ENCODE measurements at places on chromosomes 5 and 9. TPM values are rescaled to one million over a fixed set of nuclear protein-coding genes. Genes with fewer than 3 reads are reported as not detected.

DNA sequence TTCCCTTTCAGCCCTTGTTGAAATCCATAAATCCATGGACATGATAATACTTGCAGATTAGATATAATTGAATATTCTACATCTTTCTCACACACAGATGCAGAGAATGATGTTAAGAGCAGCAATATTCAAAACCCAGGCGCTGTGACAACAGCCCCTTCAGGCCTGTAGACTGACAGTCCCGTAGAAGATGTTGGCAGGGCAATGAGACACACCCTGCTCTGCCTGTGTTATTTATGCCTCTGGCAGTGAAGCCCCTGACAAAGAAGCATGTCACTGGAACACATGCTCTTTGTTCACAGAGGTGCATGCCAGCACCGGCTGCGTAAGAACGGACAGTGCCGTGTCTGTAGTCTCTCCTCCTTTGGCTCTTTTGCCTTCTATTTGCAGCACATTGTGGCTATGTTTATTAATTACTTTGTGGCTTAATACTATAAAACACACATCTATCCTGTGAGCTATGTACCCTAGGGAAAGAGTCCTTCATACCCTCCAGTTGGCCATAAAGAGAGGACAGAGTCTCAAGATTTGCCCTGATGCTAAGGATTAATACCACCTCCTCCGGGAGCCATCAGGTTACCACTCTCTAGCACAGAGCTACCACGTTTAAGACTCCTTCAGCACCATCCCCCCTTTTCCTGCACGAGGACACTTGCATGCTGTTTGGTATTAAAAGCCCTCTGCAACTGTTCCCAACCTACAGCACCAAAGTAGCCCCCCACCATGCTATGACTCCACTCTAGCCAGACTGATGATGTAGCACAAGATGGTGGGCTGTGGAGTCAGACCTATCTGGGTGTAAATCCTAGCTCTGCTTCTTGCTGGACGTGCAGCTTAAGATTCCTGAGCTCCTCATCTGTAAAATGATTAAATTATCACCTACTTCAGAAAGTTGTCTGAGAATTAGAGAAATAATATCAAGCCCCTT is 2.0 kb upstream of the ANP32B start:
- no peak for DNase-seq

DNA sequence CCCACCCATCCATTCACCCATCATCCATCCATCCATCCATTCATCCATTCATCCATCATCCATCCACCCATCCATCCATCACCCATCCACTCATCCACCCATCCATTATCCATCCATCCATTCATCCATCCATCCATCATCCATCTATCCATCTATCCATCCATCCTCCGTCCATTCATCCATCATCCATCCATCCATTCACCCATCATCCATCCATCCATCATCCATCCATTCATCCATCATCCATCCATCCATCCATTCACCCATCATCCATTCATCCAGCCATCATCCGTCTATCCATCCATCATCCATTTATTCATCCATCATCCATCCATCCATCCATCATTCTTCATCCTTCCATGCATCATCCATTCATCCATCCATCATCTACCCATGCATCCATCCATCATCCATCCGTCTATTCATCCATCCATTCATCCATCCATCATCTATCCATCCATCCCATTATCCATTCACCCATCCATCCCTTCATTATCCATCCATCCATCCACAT is 10.1 kb downstream of the ASS1 start:
- no peak for DNase-seq

- DNase-seq: no peak
Measured at GRCh38 chr5:99272576-99272975, 343.8 kb upstream of the CHD1 start.

- no peak for DNase-seq
Measured at GRCh38 chr5:73222173-73222572, 49.2 kb downstream of the TMEM174 start.

The SLC2A6 gene
- total RNA-seq: 5.1 TPM

DNA sequence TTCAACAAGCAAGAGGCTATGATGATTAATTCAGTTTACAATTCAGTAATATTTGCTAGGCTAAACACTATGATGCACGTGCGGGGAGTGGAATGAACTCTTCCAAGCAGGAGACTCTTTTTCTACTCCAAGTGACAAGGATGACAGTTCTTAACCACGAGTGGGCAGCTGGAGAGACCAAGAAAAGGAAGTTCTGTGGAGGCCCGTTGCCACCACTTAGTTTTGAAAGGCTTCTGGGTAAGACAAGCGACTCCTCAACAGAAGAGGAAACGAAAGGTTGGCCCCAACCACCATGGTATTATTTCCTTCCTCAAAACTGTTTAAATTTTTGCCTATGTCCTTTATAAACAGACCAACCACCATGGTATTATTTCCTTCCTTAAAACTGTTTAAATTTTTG is 2.8 kb downstream of the DCAF12 start:
- no peak for DNase-seq

The CARTPT gene
- not detected for total RNA-seq

The SLC6A18 gene
- total RNA-seq: not detected

The NRARP gene
- not detected for total RNA-seq

DNA sequence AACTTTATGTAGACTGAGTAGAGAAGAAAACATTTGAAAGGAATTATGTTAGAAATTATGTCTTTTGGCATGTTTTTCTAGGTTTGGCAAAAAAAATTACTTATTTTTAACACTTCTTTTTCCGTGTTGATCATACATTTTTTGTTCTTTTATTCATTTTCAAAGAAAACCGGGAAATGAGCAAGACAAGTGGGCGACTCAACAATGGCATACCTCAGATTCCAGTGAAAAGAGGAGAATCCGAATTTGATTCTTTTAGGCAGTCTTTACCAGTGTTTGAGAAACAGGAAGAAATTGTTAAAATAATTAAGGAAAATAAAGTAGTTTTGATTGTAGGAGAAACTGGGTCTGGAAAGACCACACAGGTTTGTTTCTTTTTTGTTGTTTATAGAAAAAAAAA is 12.9 kb downstream of the YTHDC2 start:
- DNase-seq: no peak

GRCh38 chr5:175579742-175580432 is 78.0 kb upstream of the HRH2 start:
- no peak for DNase-seq

- no peak for DNase-seq
Measured at GRCh38 chr5:43485406-43485805, 1.7 kb upstream of the TMEM267 start.

DNA sequence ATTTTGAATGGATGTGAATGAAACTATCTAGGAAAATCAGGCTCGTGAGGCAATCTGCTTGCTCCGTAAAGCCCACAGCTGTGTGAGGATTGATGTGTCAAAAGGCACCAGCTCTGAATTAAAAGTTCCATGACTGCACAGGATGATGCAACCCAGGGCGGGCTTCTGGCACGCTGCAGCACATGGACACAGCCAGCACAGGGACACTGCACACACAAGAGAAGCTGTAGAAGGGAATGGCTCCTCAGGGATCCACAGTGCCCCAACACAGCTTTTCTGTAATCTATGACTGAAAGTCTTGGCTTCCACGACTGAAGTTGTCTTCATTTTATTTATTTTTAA is 151.0 kb downstream of the GCNT1 start:
- DNase-seq: no peak

DNA sequence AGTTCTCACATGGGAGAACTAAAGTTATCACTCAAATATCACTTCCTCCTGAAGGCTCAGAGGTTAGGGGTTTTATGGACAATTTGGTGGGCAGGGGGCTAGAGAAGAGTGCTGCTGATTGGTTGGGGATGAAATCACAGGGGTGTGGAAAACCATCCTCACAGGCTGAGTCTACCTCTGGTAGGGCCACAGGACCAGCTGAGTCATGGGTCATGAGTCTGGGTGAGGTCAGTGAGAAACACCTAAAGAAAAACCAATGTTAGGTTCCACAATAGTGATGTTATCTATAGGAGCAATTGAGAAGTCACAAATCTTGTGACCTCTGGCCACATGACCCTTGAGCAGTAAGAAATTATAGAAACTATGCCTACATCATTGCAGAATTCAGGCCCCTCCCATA is 203.3 kb upstream of the TARS1 start:
- DNase-seq: no peak

DNA sequence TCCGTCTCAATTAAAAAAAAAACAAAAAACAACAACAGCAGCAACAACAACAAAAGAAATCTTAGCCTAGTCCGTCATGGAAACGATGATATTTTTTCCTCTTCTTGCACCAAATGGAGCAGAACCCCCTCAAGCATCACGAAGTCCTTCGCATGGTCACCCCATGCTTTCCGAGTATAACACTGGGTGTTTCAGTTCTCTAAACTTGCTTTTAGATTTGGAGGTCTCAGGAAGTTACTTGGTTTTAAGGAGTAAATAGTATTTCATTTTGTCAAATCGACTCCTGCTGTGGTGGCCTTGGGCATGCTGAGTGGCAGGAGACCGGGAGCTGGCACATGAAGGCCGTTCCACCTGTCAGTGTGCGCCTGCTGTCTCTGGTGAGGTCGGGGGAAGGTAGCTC is 118.5 kb upstream of the CACNA1B start:
- DNase-seq: no peak

- DNase-seq: peak; percentile 5
Measured at GRCh38 chr9:129558551-129559505, 62.1 kb downstream of the C9orf50 start.

The DMRT2 gene
- 0.77 TPM for total RNA-seq

DNA sequence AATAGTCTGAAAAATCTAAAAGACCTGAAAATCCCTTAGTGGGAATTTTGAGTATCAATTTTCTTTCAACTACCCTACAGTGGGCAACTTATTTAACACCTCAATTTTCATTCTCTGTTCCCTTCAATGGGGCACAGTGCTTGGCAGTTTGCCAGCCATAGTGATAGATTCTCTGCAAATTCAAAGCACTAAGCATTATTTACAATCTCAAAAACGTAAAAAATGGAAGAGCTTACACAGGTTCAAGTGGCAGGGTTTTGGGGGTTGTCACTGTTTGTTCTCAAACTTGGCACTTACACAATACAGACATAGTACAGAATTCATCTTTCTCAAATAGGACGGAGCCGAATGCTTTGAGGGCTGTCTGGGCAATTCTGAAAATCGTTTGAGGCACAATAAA is 515.0 kb downstream of the EFNA5 start:
- DNase-seq: no peak

DNA sequence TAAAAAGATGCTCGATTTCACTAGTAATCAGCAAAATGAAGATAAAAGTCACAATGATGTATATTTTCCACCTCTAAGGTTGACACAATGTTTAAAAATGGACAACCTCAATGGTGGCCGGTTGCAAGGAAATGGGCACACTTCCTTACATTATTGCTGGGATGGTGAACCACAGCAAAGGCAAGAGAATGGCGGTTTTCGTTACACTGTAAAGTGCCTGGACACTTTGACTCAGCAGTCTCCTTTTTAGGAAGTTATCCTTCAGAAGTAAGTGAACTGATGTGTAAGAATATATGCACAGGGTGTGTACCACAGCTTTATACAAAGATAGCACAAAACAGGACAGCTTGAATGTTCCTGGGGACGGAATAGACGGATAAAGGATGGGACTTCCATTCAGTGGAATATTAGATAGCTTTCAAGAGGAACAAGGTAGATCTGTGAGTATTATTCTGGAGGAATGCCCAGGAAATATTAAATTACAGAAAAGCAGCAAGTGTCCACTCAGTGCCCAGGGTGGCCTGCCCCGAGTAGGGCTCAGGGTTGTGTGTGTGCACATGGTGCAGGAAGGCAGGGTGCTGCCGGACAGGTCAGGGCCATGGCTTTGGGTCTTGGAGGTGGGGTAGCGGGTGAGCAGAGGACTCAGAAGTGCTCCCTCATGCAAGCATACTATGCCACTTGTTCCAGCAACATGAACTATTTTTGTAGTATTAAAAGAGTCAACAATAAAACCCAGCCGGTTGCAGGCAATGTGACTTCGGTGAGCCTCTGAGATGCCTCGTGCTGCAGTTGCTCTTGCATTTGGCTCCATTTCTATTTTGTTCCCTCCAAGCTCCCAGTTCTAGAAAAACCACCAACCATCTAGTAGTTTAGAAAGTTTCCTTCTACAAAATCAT is 24.5 kb downstream of the GADD45G start:
- DNase-seq: no peak

The PCYOX1L gene
- 19.5 TPM for total RNA-seq

The TLE4 gene
- 32.1 TPM for total RNA-seq

GRCh38 chr9:117958726-117959125 is 254.5 kb downstream of the TLR4 start:
- no peak for DNase-seq

- DNase-seq: no peak
Measured at GRCh38 chr5:150428106-150428876, 15.6 kb upstream of the CD74 start.

GRCh38 chr5:4984461-4984860 is 155.7 kb upstream of the ADAMTS16 start:
- DNase-seq: no peak

The SLC6A3 gene
- not detected for total RNA-seq

The GRXCR2 gene
- total RNA-seq: not detected

DNA sequence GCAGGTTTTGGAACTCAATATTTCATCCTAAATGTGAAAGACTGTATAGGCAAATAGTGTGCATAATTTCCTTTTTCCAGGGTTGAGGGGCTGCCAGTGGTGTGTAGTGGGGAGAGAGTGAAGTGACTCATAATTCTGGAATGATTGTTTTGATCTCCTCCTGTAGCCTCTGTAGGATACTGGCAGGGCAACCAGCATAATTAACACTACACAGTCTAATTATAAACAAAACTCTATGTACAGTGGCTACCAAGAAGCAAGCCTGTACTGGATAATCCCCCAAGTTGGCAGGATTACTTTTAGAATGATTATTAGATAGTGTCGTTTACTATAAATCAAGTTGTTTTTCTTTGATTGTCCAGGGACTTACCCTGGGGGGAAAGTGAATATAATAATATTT is 32.2 kb downstream of the LNPEP start:
- peak; percentile 45 for DNase-seq

The PTGES gene
- total RNA-seq: 14.2 TPM

DNA sequence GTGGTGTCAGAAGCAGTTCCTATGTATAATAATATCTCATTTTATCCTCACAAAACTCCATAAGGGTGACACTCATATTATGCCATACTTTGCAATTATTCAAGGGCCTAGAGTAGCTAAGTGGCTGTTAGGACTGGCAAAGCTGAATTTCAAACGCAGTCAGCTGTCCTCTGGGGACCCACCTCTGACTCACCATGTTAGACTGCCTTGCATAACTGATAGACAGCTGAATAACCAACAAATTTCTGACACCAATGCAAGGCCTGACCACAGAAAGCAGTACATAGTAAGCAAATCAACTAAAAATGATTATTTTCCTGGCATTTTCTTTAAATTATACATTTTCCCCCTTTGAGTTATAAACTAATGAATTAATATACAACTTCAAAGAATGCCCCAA is 251.6 kb upstream of the PTGER4 start:
- peak; percentile 20 for DNase-seq

The PRRC1 gene
- 48.7 TPM for total RNA-seq

- peak; percentile 20 for DNase-seq
Measured at GRCh38 chr5:56564541-56565282, 250.6 kb upstream of the MAP3K1 start.

GRCh38 chr5:102927007-102927406 is 171.9 kb downstream of the PAM start:
- no peak for DNase-seq

- peak; percentile 8 for DNase-seq
Measured at GRCh38 chr9:78365748-78366697, 69.1 kb downstream of the PSAT1 start.

GRCh38 chr5:100423330-100423729 is 111.8 kb upstream of the FAM174A start:
- no peak for DNase-seq

GRCh38 chr5:120093178-120093577 is 370.9 kb upstream of the PRR16 start:
- DNase-seq: no peak

The DCAF10 gene
- total RNA-seq: 32.4 TPM

Measured in H4 (cell line).